ENCODE measurements at places on chromosomes 7 and 10. TPM values are rescaled to one million over a fixed set of nuclear protein-coding genes. Genes with fewer than 3 reads are reported as not detected.

DNA sequence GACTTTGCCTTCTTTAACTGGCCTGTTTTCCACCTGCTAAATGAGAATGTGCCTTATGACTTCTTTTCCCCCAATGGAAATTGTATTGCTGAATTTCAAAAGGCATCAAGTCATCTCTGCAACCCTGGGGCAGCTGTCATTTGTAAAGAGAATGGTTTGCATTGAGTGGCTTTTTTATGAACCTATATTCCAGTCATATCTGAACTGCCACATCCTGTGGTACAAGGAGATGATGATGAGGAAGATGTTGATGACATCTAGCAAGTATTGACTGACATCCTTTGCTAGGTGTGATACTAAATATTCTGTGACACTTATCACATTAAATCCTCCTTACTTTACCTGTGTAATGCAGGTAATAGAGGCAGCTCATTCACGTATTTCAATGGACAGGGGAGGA is 88.3 kb upstream of the KIAA1217 start:
- DNase-seq = no peak

GRCh38 chr7:73582664-73583202 is 4.4 kb upstream of the TBL2 start:
- DNase-seq = no peak

The TMEM213 gene
- not detected for total RNA-seq

The AKR1C1 gene
- total RNA-seq = 30.2 TPM

All from frontal cortex (tissue), 4 donors.